CD4-positive, alpha-beta T cell treated with Interleukin-2 at 100 ng/mL for 4 hours (primary cell): ENCODE measurements at places on chromosomes 1 and 21.

GRCh38 chr1:65564493-65564892 is 144.0 kb downstream of the LEPR start:
- DNase-seq: no peak

DNA sequence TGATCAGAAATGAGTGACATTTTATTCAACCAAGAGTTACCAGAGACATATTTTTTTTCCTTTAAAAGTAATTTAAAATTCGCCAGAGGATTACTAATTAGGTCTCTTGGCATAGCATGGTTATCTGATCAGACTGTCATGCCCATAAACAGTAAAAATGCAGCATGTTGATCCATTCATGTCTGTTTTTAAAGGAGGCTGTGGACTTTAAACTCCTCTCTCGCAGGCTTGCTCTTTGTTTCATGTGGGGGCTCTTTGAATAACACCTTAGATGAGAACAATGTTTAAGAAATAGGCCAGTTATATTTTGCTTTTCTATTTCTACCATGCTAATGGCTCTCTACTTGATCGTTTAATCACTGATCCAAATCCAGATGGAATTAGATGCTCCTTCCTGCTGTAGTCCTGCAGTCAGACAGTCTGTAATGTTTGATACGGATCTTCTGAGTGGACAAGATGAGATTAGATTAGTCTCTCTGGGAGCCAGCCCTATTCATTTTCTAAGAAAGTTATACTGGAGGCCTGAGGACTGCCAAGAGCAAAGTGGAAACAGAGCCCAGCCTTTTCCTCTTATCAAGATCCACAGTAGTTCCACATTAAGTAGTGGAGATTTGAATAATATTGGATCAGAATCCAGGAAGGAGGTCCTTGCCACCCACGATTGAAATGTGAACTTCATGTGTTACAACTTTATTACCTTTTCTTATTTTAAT is 197.4 kb downstream of the HS2ST1 start:
- DNase-seq: no peak

DNA sequence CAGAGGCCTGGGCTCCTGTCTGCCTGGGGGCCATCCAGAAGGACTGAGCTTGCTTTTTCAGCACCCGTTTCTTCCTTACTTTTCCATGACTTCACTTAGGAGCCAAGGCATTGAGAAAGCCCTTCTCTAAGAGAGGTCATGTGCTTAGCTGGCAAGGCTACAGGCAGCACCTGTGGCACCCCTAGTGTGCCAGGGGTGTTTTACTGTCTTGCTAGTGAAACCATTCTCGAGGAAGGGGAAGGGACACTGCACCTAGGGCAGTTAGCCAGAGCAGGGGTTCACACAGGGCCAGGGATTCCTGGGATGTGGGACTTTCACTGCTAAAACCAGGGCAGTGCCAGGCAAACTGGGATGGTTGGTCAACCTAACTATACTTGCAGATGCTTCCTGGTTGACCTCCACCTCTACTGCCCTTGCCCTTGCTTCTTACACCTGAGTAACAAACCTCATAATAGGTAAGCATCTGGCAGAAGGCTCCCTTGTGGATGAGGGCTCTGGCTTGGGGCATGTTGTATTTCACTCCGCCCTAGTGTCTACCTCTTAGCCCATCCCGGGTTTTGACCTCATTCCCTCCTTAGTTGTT is 69.2 kb downstream of the NOS1AP start:
- DNase-seq: no peak

- no peak for DNase-seq
Observed at GRCh38 chr1:201176940-201177339, 13.7 kb upstream of the IGFN1 start.

- no peak for DNase-seq
Observed at GRCh38 chr1:116033322-116033721, 57.0 kb downstream of the SLC22A15 start.

- no peak for DNase-seq
Observed at GRCh38 chr1:219505886-219506285, 107.0 kb downstream of the ZC3H11B start.

DNA sequence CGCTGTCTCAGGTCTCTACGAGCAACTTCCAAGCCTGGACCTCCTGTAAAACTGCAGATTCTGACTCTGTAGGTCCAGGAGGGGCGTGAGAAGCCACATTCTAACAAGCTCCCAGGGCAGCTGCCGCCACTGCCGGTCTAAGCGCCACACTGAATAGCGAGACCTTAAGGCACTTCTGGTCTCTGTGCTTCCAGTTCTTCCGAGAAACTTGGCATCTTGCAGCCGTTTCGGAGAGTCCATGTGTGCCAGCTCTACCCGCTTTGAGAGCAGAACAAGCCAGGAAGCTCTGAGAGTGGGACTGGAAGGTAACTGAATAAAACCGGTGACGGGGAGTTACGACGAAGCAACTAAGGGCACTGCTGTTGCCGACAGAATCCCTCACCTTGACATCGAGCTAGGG is 12.5 kb downstream of the AGT start:
- DNase-seq: no peak

DNA sequence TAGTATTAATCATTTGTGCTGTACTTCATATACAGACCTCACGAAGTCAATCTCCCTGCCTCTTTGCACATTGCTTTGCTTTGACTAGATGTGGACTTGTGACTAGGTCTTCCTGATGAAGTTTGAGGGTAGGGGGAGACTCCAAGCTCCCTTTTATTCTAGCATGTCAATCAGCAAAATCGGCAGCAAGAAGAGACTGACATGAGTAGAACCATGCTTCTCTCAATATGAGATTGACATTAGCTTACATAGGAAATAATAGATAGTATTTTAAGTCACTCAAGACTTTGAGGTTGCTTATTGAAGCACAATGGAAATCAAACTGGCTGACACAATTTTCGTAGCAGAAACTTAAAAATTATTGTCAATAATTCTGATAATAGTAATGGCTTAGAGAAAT is 866.4 kb upstream of the ADAMTS5 start:
- no peak for DNase-seq

GRCh38 chr1:55774446-55774845 is 559.3 kb upstream of the USP24 start:
- DNase-seq: no peak

GRCh38 chr1:244096691-244097090 is 45.6 kb downstream of the ZBTB18 start:
- DNase-seq: no peak

- no peak for DNase-seq
Observed at GRCh38 chr1:60952612-60953111, 129.7 kb upstream of the NFIA start.

GRCh38 chr21:16137106-16137505 is 407.3 kb downstream of the USP25 start:
- no peak for DNase-seq

- no peak for DNase-seq
Observed at GRCh38 chr1:60283690-60284089, 210.1 kb upstream of the C1orf87 start.

DNA sequence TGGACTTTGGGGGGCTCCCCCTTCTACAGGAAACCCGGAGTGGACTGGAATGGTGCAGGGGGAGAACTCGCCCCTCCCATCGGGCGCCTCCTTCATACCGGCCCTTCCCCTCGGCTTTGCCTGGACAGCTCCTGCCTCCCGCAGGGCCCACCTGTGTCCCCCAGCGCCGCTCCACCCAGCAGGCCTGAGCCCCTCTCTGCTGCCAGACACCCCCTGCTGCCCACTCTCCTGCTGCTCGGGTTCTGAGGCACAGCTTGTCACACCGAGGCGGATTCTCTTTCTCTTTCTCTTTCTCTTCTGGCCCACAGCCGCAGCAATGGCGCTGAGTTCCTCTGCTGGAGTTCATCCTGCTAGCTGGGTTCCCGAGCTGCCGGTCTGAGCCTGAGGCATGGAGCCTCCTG is at the start of gene TNFRSF14:
Gene TNFRSF14 (plus strand): TSS at position 95 of the 401 bp plus-strand sequence. CDS start 294 bp downstream, at position 389.
- peak; percentile 79 for DNase-seq

- no peak for DNase-seq
Observed at GRCh38 chr1:24074196-24074595, 37.7 kb downstream of the MYOM3 start.

DNA sequence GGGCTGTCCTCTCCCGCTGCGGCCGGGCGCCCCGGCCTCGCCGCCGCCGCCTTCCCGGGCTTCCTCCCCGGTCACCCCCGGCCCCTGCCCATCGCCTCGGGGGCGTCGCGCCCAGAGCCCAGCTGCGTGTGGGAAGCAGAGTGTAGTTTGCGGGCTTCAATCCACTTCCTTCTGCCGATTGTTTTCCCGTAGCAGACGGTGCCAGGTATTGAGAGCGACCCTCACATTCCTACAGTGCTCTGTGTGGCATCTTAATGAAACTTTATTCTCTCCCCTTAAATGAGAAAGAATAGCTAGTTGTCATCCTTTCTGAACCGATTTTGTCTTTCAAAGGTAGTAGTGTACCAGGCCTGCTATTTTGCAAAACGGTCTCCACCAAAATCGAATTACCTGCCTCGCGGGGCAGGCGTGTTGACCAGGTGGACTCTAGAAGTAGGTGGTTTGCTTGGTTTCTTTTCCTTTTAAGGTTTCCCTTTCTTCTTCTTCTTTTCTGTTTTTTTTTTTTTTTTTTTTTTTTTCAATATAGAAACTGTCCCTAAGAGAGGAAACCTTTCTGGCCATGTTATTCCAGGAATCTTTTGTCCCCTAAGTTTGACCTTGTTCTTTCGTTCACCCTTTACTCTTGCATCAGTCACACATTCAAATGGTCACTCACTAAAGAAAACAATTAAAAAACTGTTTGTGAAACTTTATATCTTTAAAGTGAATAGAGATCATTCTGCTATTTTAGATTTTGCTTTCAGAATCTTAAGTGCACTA is 881 bp downstream of the USP25 start:
- DNase-seq: no peak

GRCh38 chr1:14723401-14723800 is 124.9 kb downstream of the KAZN start:
- no peak for DNase-seq

- no peak for DNase-seq
Observed at GRCh38 chr1:236141447-236142252, 689 bp upstream of the GPR137B start.

DNA sequence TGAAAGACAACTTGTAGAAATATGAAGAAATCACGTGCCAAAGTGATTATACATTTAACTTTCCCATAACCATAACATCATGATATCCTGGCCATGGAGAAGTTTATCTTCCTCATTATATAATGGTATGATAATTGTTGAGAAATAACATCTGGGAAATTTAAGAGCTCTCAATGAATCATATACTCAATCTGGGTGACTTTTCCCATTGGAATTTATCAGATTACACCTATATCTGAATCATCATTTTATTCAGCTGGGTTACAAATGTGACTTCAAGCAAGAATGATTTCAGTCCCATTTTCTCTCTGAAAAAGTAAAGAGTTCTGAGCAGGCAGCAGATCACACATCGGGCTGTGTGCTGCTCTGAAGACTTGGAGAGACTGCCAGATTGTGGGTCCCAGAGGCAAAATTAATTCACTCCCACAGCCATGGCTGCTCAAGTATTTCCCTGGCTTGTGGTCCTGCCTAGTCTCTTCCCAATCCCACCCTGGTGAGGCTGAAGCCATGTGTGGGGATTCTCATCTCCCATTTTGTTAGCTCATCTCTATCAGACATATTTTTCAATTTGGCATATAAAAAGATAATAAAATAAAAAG is 278.0 kb downstream of the MRPL39 start:
- DNase-seq: no peak

DNA sequence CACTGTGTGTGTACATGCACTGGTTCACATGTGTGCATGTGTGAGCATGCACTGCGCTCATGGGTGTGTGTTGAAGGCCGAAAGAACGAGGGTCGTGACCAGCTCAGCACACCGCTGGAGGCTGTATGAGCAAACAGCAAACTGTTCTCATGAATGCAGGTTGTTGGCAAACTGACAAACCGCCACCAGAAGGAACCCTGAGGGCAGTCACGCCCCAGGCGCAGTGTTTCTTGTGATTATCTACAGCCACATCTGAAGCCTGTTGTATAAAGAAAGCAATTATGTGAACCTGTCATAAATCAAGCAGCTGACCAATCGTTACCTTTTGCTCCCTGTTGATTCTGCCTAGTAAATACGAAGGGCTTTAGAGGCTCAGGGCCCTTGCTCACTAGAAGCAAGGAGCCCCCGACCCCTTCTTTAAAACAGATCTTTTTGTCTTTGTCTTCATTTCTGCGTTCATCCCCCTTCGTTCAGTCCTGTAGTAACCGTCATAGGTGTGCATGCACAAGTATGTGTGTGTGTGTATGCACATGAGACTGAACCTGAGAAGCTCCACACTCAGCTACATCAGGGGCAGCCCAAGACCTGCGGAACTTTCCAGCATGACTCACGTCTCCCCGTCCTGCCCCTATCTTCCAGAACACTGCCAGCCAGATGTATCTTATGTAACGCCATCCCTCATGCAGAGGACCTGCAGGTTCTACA is 16.8 kb upstream of the RIPK4 start:
- DNase-seq: no peak

DNA sequence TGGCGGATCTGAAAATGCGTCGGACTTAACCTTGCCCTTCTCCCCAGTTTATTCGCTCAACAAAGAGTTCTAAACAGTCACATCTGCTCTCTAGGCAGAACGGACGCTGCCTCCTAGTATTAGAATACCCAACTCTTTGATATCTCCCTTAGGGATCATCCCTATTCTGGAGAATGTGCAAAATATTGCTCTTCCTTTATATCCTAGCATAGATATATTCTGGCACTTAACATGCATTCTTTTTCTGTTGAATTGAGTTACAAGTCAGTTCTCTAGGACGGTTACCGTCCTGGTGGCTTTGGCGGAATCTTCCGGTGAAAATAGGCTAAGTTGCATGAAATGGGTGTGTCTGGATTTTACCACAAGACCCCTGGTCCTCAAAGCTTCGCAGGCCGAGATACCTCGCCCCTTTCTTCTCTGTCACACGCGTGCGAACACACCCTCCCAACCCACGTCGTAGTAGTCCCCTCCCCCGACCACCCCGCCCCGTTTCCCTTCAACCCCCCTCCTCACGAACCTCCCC is 501 bp upstream of the DNAJC6 start:
- no peak for DNase-seq

DNA sequence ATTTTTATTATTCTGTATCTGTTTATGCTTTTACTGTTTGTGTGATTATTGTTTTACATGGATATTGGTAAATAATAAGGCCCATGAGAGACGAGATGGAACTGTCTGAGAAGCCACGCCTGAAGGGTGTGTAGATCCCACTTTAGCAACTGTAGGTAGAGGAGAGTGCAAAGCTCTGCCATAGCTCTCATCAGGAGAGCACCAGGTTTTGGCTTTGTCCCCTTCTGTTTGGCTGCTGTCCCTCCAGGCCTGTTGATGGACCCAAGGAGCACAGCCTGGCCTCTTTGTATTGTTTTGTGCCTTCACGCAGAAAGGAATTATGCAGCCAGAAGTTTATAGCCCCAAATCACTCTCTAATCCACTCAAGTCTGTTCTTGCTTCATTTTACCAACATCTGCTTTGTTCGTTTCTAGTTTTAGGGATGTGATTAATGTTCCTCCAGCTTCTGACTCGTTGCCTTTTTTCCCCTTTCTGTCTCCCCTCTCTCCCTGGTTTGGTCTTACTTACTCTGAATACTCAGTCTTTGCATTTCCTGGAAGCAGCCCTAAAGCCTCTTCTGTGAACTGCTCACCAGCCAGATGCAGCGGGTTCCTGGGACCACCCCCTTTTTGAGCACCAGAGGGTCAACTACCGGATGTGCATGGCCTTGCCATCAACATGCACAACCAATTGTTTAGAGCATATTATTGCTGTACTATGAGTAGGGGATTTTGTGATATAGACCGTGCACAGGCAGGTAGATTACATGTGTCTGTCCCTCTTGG is 127.3 kb downstream of the HHAT start:
- DNase-seq: no peak
